ENCODE measurements at places on chromosomes 6 and 20.

DNA sequence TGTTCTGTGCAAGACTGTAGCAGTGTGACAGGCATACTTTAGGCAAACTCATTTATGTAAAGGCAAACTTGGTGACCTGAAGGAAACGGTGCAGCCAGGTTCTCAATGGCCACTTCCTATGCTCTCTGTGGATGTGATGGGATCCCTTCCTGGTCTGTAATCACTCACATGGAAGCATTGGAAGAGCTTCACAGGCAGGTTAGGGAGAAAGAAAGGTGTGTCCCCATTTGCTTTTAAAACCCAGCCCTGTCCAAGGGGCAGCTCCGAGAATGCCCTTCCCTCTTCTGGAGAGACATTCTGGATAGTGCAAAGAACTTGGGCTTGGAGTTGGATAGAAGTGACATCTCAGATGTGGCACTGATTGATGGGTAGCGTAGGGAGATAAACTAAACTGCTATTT is 28.1 kb downstream of the CEP43 start:
- DNase-seq = no peak

GRCh38 chr6:35483893-35484645 is 12.8 kb downstream of the TEAD3 start:
- no peak for DNase-seq

- no peak for DNase-seq
Observed at GRCh38 chr6:126537061-126537816, 197.3 kb downstream of the CENPW start.

DNA sequence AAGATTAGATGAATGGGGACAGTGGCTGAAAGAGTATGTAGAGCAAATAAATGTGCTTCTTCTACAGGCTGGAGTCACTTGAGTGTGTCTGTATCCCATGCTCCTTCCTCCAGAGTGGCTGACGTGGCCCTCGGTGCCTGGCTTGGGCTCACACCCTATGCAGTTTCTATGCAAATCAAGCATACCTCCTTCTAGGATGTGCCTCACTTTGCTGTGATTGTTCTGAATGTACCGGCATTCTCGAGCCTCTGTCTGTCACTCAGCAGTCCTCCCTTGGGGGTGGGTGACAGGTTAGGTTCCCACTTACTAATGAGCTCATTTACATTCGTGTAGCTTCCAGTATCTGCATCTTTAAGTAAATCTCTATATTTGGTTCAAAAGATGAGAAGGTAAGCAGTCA is 55.1 kb upstream of the HDDC2 start:
- no peak for DNase-seq

GRCh38 chr20:47314647-47315338 is 41.7 kb downstream of the ZMYND8 start:
- DNase-seq = no peak

- DNase-seq = no peak
Observed at GRCh38 chr20:37395921-37396415, 50.0 kb downstream of the SRC start.

- DNase-seq = peak; percentile 3
Observed at GRCh38 chr6:138287144-138287955, 69.1 kb upstream of the PBOV1 start.

- DNase-seq = no peak
Observed at GRCh38 chr20:59743767-59744485, 139.6 kb downstream of the PHACTR3 start.

DNA sequence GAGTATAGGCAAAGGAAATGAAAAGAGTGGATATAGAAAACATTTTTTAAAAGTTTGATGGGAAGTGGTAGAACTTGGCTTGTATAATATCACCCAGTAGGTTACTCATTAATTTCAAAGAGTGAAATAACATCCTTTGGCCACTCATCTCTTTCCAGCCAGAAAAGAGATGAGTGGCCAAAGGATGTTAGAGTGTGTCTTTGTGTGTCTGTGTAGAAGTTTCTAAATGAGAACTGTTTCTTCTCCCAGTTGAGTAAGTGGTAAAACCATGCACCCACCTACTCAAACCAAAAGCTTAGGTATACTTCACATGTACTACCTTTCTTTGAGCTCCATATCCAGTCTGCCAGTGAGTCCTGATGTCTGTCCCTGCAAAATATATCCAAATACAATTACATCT is 47.7 kb upstream of the TMEM244 start:
- DNase-seq = no peak

DNA sequence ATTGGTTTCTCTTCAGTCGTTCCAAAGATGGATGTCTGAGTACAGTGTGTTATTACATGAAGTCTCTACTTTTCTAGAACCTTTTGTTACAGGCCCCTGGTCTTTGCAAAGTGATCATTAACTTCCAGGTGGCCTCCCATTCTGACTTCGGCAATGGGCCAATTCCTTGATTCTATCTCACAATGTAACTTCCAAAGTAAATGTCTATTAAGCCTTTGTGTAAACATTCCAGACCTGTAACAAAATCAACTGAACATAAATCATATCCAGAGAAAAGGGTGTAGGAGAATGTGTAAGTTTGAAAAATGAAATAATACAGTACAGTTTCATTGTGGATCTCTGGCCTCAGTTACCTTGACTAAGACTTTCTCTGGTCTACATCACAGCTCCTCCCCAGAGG is 187.8 kb upstream of the JAG1 start:
- DNase-seq = no peak

DNA sequence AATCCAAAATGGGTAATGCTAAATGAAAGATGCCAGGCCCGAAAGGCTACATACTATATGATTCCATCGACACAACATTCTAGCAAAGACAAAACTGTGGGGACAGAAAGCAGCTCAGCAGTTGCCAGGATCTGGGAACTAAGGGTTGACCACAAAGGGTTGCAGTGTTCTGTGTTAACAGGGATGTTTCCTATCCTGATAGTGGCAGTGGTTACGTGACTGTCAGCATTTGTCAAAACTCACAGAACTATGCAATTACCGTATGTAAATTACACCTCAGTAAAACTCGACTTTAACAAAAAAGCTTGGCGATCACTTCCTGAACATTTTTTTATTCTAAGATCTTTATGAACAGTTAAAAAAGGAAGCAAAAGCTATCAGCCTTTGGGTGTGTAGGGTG is 83.9 kb downstream of the BANF2 start:
- no peak for DNase-seq

DNA sequence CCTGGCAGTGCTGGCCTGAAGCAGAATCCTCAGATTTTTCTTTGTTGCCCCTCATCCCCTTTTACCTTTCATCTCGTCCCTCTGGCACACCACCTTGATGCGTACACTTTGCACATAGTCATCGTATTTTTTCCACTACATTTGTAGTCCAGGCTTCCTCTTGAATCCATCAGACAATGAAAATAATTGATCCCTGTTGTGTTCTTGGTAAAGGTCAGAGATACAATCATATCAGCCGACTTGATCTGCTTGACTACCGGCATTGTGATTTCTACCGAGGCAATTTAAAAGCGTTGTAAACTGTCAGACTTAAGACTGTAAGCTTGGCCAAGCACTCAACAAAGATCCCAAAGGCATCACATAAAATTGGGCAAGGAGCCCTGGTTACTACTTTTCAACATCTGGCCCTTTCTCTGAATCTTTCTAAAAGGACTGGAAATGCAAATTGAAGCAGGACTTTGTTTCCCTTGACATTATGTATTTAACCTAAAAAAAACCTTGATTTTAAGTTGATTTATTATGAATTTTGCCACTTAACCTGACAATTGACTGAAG is 512.6 kb downstream of the LMBRD1 start:
- no peak for DNase-seq

GRCh38 chr20:658731-659291 is 5.8 kb upstream of the SRXN1 start:
- no peak for DNase-seq

DNA sequence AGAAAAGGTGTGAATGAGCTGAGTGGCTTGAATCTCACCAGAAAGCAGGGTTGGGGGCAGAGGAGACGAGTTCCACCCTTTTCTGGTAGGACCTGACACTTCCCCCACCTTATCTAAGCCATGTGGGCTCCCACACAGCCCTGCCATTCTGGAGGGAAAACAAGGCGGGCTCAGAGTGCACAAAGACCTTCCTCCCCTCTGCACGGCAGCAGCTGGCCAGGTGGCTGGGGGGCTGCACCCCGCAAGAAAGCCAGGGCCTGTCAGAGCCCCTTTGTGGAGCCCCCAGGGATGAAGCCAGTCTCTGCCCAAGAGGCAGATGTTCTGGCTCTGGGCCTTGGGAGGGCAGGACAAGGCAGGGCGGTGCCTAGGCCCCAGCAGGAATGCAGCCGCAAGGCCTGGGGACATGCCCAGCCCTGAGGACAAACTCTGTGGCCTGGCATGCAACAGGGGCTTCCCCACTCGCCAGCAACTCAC is 48.4 kb upstream of the DSN1 start:
- DNase-seq = no peak

- DNase-seq = no peak
Observed at GRCh38 chr6:351011-351866, 40.3 kb upstream of the IRF4 start.

DNA sequence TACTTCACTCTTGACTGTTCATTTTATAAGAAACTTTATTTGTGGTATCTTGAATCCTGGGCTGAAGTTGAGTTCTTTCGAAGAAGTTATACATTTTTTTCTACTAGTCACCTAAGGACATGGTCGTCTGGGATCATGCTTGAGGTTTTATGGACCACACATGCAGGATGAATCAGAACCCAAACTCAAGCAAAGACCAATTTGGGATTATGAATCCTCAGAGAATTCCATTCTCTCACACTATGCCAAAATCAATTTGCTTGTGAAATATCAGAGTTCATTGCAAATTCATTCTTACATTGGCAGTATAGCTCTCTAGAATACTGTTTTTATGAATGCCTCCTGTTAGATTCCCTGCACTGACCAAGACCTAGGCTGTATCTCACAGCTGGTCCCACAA is 114.3 kb upstream of the HDAC2 start:
- no peak for DNase-seq

- no peak for DNase-seq
Observed at GRCh38 chr6:43778131-43778855, 8.3 kb downstream of the VEGFA start.

GRCh38 chr6:51805517-51805916 is 281.9 kb downstream of the PKHD1 start:
- DNase-seq = no peak

GRCh38 chr6:170185175-170185978 is 105.5 kb downstream of the DLL1 start:
- no peak for DNase-seq

GRCh38 chr6:1123386-1124375 is 188.2 kb upstream of the FOXQ1 start:
- no peak for DNase-seq
